HS-5 (cell line): ENCODE measurements at places on chromosomes 16 and 17.

DNA sequence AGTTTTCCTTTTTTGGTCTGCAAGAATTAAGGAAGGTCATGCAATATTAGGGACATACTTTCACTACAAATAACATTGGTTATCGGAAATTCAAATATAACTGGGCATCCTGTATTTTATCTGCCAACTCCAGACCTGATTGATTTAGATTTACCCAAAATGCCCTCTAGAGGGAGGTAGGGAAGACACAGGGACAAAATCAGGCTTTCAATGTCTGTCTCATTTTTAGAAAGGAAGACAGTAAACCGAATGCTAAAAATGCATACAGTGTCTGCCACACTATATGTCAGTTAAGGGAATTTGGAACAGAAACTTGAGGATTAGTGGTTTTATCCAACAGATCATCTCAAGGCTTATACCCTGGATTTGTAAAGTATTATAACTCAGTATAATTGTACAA, 161.7 kb upstream of the SOX9 start:
- peak; percentile 16 for DNase-seq

- peak; percentile 71 for DNase-seq
These were observed 241.7 kb downstream of the SOX9 start for GRCh38 chr17:72362376-72363088.

- DNase-seq, result no peak
These were observed 330.8 kb upstream of the WSB1 start for GRCh38 chr17:26963163-26963503.

GRCh38 chr17:61168506-61168905, 231.1 kb upstream of the TBX2 start:
- DNase-seq, result no peak

GRCh38 chr16:31323959-31324629, 30.9 kb upstream of the ITGAX start:
- no peak for DNase-seq

DNA sequence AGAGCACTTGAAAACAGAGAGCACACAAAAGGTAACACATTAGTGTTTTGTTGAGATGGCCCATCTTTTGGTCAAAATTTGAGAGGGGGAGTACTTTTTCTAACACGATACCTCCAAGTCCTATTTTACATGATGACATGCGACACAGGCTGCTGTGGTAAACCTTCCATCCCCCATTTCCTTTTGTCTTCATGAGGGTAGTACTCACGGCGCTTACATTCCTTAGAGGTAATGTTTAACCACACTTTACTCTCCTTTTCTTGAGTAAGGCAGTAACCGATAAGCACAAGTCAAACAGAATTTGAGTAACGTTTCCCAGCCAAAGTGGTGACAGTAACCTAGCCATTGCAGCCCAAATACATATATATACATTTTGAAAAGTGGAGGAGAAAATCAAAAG, 35.8 kb upstream of the PITPNM3 start:
- DNase-seq, result no peak

GRCh38 chr17:80649672-80650330, 105.2 kb downstream of the RPTOR start:
- peak; percentile 73 for DNase-seq

- DNase-seq, result no peak
These were observed 548 bp upstream of the DYNC1LI2 start for GRCh38 chr16:66751992-66752322.

- no peak for DNase-seq
These were observed at the start of gene GPRC5C for GRCh38 chr17:74431568-74432423. GPRC5C (plus strand) TSS chr17:74432088; CDS start chr17:74439777, 7,689 bp downstream.

DNA sequence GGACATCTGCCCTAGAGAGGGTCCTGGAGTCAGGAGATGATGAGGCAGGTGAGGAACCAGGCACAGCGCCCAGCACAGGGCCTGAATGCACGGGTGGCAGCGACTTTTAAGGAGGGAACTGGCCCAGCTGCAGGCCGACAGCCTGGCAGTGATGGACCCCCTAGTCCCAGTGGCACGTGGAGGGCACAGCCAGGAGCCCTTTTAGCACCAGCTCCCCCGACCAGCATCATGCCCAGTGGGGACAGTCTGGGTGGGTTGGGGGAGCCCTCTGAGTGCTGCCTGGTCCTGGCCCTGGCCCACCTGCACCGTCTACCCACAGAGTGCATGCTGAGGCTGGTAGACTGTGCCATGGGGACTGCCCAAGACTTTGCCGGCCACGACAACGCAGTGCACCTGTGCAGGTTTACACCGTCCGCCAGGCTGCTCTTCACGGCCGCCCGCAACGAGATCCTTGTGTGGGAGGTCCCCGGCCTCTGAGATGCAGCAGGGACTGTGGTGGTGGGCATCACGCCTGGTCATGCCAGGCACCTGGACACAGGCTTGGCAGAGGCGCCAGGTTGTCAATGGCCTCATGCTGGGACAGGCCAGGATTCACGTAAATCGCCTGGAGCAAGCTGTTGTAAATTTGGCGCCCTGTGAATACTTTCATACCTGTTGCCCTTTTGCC, 686 bp upstream of the RHOT2 start:
- DNase-seq, result no peak

DNA sequence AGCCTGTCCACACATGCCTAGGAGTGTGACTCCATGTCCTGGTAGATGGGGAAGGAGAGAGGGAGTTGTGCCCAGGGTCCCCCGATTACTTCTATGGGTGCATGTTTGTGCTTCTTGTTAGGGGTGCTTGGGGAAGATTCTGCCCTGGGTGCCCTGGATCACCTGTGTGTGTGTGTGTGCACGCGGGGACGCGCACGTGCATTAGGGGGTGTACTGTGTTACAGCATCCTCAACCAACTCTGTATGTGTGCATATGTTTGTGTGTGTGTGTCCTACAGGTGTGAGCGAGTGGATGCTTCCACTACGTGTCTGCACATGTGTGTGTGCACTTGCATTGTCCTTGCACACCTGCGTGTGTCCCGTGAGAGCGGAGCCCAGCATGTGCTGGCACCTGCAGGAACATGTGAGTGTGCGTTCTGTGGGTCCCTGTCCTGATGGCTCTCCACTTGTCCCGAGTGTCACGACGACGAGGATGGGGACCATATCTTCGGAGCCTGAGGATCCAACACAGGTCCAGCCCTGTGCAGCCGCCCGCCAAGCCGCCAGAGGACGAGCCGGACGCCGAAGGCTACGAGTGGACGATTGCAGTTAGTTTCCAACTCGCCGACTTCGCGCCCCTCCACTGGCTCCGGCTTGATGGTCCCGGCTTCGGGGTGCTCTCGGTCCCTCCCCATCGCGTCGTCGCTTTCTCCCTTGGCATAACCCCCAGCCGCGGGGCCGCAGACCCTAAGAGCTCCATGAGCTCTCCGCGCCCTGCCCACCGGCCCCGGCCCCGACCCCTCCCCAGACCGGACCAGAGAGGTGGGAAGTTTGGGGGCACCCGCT, 6.0 kb upstream of the TBC1D3B start:
- DNase-seq, result no peak

- no peak for DNase-seq
These were observed 484 bp upstream of the NUDT7 start for GRCh38 chr16:77721752-77722308.

DNA sequence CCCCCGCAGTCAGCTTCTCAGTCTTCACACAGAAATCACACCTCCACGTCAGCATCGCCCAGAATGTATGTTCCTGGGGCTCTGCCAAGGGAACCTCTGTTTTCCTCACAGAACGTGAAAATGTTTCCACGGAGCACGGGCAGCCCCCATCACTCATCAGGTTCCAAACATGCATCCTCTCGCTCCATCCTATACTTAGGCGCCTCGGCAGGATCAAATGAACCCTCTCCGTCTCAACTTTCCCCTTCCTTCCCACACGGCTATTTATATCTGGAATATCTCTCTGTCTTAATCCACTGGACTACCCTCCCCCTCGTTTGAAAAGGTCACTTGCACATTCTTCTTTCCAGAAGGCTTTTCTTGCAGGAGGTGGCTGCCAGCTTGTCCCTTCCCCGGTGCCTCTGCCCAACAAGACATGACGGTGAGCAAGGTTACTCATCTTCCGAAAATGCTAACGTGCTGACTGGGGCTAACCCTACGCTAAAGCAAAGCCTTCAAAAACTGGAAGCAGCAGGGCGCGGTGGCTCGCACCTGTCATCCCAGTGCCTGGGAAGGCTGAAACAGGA, 21.6 kb downstream of the NXN start:
- DNase-seq, result no peak

- DNase-seq, result no peak
These were observed 12.2 kb downstream of the ENGASE start for GRCh38 chr17:79086609-79087427.

DNA sequence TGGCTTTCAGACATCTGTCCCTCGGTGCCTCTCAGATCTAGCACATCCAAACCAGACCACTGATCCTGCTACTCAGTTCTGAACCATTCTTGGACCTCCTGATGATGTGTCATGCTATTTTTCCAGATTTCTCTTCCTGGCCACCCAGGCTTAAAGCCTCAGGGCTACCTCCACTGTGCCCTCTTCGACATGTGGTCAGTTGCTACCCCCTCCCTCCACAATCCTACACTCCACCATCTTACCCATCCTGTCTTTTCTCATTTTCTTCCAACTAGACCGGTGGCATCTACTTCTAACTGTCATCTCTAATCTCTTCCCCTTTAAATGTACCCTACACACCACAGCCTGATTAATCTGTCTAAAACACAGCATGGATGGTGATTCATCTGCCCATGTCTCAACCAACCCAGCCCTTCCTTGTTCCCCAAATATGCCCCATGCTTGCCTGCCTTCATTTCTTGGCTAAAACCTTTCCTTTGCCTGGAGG, 478.6 kb downstream of the SLC39A11 start:
- DNase-seq, result no peak

DNA sequence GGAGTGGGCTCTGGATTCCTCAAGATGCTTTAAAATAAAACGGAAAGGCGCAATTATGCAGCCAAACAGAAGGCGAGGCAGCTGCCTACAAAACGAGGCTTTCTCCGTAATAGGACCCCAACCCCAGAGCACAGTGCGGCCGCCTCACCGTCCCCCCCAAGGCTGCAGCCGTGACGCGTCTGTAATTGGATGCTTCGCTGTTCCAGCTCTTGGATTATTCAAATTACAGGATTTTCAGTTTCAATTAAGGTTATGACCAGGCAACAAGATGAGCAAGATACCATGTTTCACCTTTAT, 37.3 kb upstream of the ABR start:
- no peak for DNase-seq

- no peak for DNase-seq
These were observed 122.8 kb upstream of the HS3ST4 start for GRCh38 chr16:25568991-25569390.

DNA sequence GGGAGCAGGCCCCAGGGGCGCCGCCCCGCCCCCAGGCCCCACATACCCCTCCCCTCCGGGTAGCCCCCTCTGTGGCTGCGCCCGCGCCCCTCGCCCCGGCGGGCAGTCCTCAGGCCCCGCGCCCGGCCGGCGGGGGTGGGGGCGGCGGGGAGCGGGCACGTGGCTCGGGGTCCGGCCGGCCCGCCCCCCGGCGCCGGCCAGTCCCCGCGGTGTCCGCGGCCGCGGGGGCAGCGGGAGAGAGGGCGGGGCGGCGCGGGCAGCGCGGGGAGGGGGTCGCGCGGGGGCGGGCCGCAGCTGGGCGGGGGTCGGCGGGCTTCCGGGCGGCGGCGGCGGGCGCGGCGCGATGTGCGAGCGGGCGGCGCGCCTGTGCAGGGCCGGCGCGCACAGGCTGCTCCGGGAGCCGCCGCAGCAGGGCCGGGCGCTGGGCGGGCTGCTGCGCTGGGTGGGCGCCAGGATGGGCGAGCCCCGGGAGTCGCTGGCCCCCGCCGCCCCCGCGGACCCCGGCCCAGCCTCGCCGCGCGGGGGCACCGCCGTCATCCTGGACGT, 335 bp downstream of the NECAB2 start:
- DNase-seq, result no peak

DNA sequence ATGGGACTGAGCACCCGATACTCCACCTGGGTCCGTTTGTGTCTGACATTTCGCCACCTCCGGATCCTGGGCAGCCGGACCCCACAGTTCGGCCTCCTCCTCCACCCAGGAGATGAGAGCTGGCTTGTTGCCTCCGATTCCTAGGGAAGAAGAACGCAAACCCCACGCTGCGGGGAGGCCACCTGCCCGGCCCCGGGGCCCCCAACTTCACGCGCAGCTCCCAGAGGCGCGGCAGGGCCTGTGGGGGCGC, 542 bp downstream of the ZNF764 start:
- DNase-seq, result no peak

GRCh38 chr17:76529224-76530094, 8.1 kb downstream of the CYGB start:
- peak; percentile 45 for DNase-seq
